RPMI7951 (cell line): ENCODE measurements at places on chromosomes 4 and X.
A peak's percentile ranks its signal among the peaks of the same experiment; 100 is the strongest.

- DNase-seq = no peak
Measured at GRCh38 chrX:133639726-133640125, 224.4 kb upstream of the GPC4 start.

- no peak for DNase-seq
Measured at GRCh38 chr4:5969777-5970176, 48.5 kb downstream of the C4orf50 start.

GRCh38 chr4:76823495-76823894 is 74.4 kb downstream of the SOWAHB start:
- no peak for DNase-seq

DNA sequence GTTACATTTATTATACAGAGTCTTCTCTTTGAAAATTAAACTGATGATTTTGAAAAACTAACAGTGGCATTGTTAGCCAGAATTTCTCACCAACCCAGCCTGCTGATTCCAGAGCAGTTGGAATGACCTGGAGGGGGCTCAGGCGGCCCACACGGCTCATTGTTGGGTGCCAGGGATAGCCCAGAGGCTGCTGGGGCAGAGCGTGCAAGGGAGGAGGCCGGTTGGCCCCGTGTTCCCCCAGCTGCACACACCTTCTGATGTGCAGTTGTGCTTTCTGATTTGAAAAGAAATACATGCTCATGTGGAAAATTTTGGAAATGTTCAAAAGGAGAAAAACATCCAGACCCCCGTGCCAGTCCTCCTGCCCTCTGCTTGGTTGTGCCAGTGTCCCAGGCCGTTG is 20.6 kb downstream of the WFS1 start:
- DNase-seq = no peak

- DNase-seq = peak; percentile 2
Measured at GRCh38 chrX:72621163-72621562, 48.5 kb upstream of the HDAC8 start.

DNA sequence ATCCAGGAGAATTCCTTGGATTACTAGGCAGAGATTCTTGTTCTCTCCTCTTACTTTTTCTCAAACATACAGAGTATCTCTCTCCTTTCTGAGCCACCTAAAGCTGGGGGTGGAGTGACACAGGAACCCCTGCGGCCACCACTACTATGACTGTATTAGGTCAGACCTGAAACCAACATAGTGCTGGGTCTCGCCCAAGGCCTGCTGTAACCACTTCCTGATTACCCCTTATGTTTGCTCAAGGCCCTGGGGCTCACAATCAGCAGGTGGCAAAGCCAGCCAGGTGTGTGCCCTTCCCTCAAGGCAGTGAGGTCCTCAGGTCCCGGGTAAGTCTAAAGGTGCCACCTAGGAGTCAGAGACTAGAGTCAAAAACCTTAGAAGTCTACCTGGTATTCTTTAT is 166.4 kb downstream of the PARM1 start:
- DNase-seq = no peak
